Endothelial cell of umbilical vein (primary cell): ENCODE measurements at places on chromosomes 12 and 14. TPM values are rescaled to one million over a fixed set of nuclear protein-coding genes. Genes with fewer than 3 reads are reported as not detected.

GRCh38 chr14:79656496-79656895 is 554.8 kb downstream of the DIO2 start:
- DNase-seq, result no peak
- H3K4me1 ChIP-seq, result no peaks in the 10 kb centered on the region
- no peak overlapping the region for H3K4me3 ChIP-seq
- H3K27me3 ChIP-seq, result no peaks in the 10 kb centered on the region
- H3K27ac ChIP-seq, result no peak overlapping the region

DNA sequence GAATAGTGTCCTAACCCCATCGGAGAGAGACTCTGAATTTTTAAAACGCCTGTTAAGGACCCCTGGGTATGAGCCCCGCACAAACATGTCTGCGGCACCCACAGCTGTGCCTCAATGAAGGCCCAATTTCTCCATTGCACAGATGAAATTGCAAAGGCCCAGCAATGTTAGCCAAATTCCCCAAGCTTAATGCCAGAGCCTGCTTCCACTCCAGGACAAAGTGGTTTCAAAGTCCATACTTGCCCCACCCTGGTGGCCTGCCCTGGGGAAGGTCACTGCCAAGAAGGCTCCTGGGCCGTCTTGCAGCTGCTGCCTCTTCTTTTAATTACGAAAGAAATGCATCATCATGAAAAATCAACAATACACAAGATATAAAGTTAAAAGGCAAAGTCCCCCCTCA is 1179.7 kb downstream of the VRK1 start:
- no peak for DNase-seq
- H3K27ac ChIP-seq, result no peak overlapping the region
- H3K27me3 ChIP-seq, result no peaks in the 10 kb centered on the region
- no peaks in the 10 kb centered on the region for H3K36me3 ChIP-seq
- H3K4me3 ChIP-seq, result no peak overlapping the region

DNA sequence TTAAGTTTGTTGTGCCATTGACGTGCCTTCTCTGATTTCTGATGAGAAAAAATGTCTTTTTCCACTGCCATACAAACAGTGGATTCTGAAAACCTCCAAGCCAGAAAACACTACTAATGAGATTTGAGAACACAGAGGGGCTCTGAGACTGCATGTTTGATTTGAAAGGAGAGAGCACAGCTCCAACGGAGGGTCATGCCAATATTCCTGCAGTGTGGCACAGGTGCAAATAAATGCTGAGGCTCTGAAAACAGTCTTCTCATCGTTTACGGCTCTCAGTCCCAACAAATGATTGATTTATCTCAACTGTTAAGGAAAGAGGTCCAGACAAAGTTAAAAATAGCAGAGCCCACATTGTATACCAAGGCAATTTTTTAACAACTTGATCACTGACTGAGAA is 128.7 kb downstream of the KCNH5 start:
- no peaks in the 10 kb centered on the region for H3K36me3 ChIP-seq
- no peak for DNase-seq
- peaks cover 3% of the 10 kb centered on the region for H3K27me3 ChIP-seq
- H3K27ac ChIP-seq, result no peak overlapping the region
- no peak overlapping the region for H3K4me3 ChIP-seq

- no peaks in the 10 kb centered on the region for H3K27me3 ChIP-seq
- peak overlapping the region; percentile 73 for H3K4me3 ChIP-seq
- peak overlapping the region; percentile 87 for H3K27ac ChIP-seq
- H3K4me1 ChIP-seq, result peaks cover 14% of the 10 kb centered on the region
Observed at GRCh38 chr12:45725631-45726602, 3.6 kb upstream of the ARID2 start.

The CFAP54 gene
- 21.5 and 26.9 TPM in 2 replicates for total RNA-seq
